ENCODE measurements at places on chromosomes 3 and 15.

GRCh38 chr15:101480613-101481380 lies 8.7 kb downstream of the PCSK6 start:
- no peak for DNase-seq

- no peak for DNase-seq
These were observed 2.8 kb downstream of the OCA2 start for GRCh38 chr15:28096411-28096669.

DNA sequence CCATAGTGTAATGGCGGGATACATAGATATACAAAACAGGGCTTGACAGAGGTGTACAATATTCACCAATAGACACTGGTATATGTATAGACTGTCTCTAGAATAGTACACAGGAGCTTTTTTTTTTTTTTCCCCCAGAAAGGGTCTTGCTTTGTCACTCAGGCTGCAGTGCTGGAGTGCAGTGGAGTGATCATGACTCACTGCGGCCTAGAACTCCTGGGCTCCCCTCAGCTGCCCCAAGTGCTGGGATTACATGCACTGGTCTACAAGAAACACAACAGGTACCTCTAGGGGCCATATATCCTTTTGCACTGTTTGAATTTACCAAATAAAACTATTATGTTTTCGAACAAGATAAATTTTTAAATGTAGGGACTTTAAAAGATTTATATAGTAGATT lies 12.3 kb downstream of the RHOA start:
- no peak for DNase-seq

DNA sequence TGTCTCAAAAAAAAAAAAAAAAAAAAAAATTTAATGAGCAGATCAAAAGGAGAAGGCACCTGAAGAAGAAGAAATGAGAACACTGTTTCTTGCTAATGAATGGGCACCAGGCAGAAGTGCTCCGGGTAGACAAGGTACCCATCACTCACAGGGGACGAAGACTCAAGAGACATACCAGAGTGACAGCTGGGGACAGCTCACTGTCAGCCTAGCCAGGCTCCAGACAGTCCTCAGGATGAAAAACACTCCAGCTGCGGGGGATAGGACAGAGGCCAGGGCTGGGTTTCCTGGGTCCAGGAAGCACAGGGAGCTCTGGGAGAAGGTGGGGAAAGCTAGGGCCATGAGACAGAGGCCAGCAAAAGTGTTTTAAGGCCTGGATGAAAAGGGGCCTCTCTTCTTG lies 48.5 kb upstream of the PARL start:
- no peak for DNase-seq

GRCh38 chr3:57974796-57975388 lies 33.3 kb upstream of the FLNB start:
- DNase-seq = peak; percentile 44

DNA sequence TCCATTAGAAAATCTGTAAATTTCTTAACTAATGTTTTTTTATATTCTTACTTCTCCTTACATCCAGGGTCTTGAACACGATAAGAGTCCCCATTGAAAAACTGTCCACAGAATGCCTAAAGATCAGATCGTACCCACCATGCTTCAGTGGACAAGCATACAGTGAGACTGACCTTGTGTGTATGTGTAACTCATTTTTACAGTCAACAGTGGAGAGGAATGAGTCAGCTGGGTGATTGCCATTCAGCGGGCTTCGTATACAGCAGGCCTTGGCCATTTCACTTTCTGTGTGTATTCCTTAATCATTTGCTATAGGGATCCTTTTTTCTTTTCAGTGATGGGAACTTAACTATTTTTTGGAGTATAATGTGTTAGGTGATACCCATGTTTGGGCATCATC lies 10.6 kb downstream of the PARP14 start:
- DNase-seq = no peak

- peak; percentile 68 for DNase-seq
These were observed 69.7 kb upstream of the UBE3A start for GRCh38 chr15:25508369-25509002.

GRCh38 chr3:23129817-23130216 lies 73.3 kb upstream of the UBE2E2 start:
- DNase-seq = no peak

GRCh38 chr3:167740961-167741587 lies 5.6 kb downstream of the SERPINI1 start:
- peak; percentile 75 for DNase-seq
